CD4-positive, alpha-beta T cell treated with Interleukin-10 for 1 hour (primary cell): ENCODE measurements at places on chromosomes 5 and 9.
A peak's percentile ranks its signal among the peaks of the same experiment; 100 is the strongest.

DNA sequence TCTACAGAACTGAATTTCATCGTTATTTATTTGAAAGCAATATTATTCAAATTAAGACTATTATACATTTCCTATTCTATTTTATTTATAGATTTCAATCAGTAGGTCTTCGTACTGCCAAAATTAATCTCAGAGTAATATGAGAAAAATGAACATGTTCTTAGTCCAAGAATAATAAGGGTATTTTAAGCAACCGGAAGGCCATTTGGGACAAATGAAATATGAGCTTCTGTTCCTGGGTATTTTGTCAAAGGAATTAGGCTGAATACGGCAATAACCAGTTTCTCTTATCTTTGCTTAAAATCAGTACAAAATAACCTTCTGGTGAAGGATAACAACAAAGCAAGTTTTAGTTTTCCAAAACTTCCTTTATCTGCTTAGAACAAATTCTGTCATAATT is 410.3 kb upstream of the PRR16 start:
- no peak for DNase-seq

DNA sequence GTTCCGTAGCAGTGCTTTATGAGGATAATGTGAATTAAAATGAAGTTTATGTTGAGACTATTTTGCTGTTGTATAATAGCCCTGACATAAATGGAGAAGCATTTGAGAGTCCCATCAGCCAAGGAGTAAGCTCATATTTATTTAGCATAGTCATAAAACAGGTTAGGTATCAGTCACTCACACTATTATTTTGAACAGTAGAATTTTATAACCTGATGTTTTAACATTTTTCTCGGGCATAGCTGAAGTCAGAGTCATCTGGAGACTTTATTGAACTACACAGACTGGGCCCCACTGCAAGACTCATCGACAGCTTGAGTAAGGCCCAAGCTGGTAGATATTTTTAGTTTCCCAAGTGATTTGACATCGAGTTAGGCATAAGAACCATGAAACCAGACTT is 620.3 kb upstream of the WWC1 start:
- DNase-seq, result no peak

DNA sequence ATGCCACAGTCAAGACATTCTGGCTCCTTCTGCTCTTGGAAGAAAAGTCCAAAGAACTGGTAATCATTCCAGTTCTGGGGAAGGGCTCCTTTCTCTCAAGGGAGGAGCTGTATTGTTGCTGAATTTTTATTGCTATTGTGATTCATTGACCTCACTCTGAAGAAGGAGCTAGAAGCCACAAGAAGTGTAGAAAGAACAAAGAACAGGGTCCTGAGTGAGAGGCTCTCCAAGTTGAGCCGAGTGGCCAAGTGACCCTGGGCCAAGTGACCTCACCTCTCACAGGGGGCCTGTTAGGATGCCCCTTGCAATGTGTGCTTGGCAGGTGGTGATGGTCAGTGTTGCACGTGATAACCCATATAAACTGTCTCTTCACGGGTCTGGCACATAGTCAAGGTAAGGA is 173.3 kb downstream of the FGF18 start:
- no peak for DNase-seq

DNA sequence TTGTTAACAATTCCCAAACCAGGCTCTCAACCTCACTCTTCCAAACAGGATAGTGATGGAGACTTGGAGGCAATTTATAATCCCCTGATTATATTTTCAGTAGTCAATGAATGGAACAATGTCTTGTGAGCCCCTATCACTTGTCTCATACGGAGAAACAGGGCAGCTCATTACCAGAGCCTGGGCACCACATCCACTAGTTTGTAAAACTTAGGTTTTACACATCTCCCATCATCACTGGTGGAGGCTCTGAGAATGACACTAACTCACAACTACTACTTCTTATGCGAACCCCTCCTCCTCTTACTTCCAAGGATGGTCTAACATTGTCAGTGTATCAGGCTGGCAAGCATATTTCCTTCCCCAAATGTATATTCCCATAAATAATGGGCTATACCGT is 253.7 kb downstream of the EPB41L4A start:
- no peak for DNase-seq

DNA sequence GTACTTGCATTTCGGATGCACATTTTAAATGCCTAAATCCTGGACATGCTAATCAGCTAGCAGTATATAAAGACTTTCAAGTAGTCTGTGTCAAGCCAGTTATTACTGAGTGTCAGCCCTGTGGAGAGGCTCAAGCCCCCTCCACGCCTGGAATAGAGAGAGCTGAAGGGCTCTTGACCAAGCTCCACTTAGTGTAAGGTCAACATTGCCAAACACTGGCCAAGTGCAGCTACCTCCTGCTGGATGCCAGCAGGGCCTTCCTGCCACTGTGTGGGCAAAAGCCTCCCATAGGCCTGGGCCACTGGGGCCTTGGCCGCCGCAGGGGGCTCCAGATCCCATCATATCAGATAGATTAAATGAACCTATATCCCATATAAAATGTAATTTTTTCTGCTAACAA is 239.4 kb upstream of the PANK3 start:
- no peak for DNase-seq

GRCh38 chr9:133273098-133273497 is 1.9 kb downstream of the ABO start:
- no peak for DNase-seq

GRCh38 chr9:77841739-77842386 is 189.7 kb downstream of the GNAQ start:
- peak; percentile 12 for DNase-seq

GRCh38 chr5:147450606-147451005 is 59.3 kb downstream of the DPYSL3 start:
- no peak for DNase-seq

- DNase-seq, result no peak
Observed at GRCh38 chr9:89558948-89559347, 45.9 kb upstream of the GADD45G start.

GRCh38 chr5:144024545-144024944 is 145.9 kb downstream of the YIPF5 start:
- no peak for DNase-seq

DNA sequence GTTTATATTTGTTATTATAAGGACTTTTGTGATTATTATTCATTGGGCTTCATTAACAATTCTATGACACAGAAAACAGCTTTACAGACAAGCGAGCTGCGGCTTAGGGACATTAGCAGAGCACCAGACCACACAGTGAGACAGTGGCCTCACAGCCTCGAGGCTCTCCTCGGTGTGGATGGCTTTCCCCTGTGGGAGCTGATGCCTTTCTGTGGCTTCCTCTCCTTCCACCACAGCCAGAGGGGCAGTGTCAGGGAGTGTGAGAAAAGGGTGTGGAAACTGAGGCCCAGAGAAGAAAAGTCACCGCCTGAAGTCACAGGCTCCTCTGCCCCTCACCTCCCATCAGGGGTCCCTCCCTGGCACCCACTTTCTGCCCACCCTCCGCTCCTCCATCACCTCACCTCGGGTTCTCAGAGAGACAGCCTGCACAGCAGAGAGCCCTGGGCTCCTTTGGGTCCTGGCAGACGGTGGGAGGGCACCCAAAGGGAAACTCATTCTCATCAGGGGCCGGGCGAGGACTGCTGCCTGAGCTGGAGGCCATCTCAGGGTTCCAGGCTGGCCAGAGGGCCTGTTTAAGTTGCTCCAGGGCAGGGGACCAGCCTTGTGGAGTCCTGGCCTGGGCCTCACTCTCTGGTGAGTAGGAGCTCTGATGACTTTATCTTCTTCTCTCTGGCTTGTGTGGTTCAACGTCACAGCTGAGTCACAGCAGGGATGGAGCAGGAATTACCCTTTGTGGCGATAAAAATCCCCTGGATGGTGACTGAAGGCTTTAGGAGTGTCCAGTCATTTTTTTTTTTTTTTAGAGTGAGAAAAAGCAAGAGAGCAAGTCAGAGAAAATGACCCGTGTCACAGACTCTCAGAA is 830 bp downstream of the TRAF1 start:
- DNase-seq, result peak; percentile 93

DNA sequence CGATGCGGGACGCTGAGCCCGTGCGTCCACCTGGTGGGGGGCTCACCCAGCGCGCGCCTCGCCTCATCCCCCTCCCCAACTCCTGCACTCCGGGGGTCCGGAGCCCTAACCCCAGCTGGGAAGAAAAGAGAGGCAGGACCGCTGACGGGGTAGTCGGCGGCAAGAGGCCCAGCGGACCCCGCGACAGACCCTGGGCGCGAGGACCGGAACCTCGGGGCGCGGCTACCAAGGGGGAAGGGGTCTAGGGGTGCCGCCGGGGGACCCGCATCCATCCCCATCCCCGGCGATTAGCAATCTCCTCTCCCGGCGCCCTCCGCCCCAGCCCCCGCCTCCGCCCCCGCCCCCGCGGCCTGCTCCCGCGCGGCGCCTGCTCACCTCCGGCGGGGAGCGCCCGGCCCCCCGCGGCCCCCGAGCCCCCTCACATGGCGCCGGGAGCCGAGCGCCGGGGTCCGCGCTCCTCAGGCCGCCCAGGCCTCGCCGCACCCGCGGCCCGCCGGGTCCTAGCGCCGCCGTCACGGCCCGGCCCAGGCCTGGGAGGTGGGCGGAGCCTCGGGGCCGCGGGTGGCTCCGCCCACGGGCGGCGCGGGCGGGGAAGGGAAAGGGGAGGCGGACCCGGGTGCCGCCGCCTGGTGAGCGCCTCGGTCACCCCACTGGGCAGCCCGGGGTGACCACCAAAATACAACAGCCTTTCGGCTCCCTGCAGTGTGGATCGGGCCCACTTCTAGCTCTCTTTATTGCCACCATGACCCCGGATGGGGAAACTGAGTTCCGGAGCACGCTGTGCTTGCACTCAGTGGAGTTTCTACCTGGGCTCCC is at the start of gene ST6GALNAC6:
ST6GALNAC6 (minus strand) TSS at position 476 of the 816 bp plus-strand sequence. CDS start 1,622 bp downstream, outside the sequence.
- peak; percentile 75 for DNase-seq

- DNase-seq, result no peak
Observed at GRCh38 chr9:116124472-116125040, 29.0 kb upstream of the PAPPA start.

DNA sequence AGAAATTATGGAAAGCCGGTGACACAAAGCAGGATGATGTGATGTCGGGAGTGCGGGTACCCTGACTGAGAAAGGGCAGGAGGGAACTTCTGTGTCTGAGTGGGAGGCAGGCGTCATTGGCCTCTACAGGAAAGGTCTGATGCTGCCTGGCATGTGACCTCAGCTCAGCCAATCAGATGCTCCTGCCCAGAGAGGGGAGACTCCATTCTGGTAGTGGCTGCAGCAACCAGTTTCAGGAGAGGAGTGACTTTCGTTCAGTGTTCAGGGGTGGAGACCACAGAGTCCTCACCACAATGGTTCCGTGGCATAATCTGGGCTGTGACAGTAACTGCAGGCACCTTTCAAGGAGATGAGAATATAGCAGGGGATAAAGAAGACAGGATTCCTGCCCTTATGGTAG is 6.7 kb upstream of the SFXN1 start:
- no peak for DNase-seq

DNA sequence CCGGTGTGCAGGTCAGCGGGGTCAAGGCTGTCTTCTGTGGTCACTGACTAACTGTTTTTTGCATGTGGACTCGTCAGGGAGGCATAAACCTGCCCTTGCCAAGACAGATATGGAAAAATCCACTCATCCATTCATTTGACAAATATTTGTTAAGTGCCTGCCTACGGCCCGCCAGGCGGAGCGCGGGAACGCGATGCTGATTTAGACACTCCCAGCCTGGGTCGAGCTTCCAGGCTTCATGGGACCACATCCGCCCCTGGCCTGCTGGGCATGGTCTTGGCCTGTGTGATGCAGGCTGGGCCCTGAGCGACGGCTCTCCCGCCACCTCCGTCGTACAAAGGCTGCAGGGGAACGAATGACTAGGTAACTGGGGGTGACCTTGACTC is 18.1 kb downstream of the MYMK start:
- no peak for DNase-seq

- no peak for DNase-seq
Observed at GRCh38 chr5:96790961-96791504, 16.7 kb downstream of the ERAP1 start.

- no peak for DNase-seq
Observed at GRCh38 chr5:117266280-117266679, 691.7 kb upstream of the SEMA6A start.

DNA sequence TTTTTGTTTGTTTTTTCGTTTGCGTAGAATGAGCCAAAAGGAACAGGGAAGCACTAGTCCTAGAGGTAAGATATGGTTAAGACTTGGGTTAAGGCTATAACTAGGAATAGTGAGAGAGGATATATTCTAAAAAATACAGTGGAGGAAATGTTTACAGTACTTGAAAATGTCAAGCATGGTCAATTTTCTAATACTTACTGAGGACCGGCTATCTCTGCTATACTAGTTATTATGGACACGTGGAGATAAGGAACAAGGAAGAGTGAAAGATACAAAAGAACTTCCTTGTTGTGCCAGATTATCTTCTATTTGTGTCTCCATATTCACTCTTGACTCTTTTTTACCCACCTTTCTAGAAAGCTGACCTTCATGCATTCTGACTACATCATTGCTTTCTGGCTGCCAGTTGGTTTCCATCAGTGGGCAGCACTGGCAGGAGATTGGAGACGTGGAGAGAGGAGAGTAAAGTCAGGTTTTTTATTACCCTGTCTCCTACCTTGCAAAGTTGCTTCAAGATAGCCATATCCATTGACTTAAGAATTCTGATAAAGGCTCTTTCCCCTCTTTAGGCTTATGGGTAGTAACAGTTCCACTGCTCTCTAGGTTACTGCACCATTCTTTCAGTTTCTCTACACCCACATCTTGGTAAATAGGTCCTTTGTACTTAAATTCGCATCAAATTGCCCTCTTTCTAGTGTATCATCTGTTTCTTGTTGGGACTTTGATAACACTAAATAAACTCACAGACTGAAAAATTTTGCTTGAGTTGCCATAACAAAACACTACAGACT is 9.0 kb upstream of the RFX3 start:
- no peak for DNase-seq

DNA sequence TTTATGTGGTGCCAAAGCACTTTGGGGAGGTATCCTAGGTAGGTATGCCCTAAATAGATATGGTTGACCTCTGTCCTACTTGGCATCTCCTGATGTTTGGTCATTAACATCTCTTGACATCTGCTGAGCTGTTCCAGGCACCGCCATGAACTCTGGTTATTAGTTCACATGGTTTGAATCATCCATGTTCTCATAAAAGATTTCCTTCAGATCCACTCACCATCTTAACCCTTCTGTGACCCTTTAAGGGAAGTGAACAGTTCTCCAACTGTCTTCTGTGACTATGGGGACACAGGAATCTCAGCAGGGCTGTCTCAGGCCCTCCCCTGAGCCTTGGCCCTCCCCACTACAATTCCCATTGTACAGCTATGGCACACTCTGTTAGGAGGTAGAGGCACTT is 167.7 kb downstream of the CDH6 start:
- DNase-seq, result no peak

DNA sequence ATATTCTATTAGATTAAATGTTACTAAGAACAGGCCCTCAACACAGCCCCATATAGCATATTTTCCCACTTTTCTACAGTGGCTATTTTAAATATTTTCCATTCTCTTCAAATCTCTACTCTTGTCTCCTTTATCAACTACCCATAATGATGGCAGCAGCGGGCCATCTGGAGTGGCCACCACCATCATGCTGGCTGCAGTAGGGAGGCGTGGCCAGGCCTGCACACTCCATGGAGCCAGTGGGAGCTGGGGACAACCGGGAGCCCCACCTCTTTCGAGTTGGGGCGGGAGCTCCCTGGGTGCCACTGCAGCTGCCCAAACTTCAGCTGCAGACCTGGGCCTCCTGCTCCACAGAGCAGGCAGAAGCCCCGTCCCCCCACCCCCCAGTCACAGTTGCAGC is 98.4 kb upstream of the RANBP6 start:
- DNase-seq, result no peak

GRCh38 chr9:135809166-135809565 is 98.2 kb downstream of the CAMSAP1 start:
- DNase-seq, result no peak
